ENCODE measurements at places on chromosomes 2 and 18. TPM values are rescaled to one million over a fixed set of nuclear protein-coding genes. Genes with fewer than 3 reads are reported as not detected.
A peak's percentile ranks its signal among the peaks of the same experiment; 100 is the strongest.

The EPHA4 gene
- 34.4 TPM for total RNA-seq

The QPCT gene
- 2.2 TPM for total RNA-seq

The PLEK gene
- total RNA-seq: not detected

- no peak for DNase-seq
These were observed 308.5 kb downstream of the TNS1 start for GRCh38 chr2:217694291-217694690.

GRCh38 chr2:200695191-200695590 lies 109.4 kb downstream of the AOX1 start:
- DNase-seq: peak; percentile 12

DNA sequence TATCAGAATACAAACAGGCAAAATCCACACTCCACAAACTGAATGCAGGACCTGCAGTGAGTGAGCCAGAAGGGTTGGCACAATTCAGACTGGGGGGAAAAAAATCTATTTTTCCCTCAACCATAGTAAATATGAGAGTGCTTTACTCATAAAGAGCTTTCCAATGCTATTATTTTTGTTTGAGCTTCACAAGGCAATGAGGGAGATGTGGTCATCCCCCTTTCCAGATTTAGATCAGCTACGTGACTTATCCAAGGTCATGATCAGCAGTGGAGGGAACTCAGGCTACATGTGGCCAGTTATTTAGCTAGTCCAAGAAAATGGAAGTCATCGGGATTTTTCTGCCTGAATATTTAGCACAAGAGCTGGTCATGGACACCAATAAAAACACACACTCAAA lies 120.4 kb upstream of the KLF7 start:
- no peak for DNase-seq

- no peak for DNase-seq
These were observed 2.5 kb downstream of the CD8A start for GRCh38 chr2:86788165-86788564.

The DPP10 gene
- total RNA-seq: not detected

The PLGLB1 gene
- total RNA-seq: 3.3 TPM

All from A673 (cell line).